ENCODE measurements at places on chromosomes 4 and X.

GRCh38 chr4:40187386-40187906 is 9.4 kb upstream of the RHOH start:
- no peak for DNase-seq

DNA sequence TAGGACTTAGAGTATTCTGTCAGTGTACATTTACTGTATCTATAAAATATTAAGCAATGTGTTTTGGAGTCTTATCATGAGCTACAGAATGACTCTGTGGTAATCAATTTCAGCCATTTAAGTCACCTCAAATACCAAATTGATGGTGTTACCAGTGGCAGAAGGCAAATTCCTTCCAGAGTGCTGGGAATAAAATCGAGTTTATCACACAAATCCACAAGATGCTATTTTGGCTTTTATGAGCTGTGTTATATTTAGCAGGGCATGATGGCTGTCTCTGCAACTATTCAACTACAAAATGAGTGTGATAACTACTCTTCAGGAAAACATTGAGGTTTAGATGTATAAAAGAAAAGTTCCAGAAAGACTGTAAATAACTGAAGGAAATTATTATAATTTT is 78.2 kb downstream of the AREG start:
- DNase-seq, result no peak

DNA sequence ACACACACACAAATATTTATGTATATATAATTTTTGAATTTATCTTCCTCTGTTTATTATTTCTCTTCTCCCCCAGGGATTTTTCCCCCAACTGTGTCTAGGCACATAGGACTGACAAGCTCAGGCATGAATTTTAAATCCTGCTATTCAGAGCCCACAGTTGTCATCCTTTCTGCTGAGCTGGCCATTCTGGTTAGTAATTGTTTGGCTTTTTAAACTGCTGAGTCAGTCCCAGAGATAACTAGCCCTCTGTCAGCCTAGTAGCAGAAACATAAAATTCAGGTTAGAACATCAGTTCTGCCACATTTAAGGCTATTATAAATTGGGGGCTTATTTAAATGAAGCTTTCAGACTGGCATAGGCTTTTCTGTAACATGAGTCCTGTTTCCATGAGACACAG is 151.7 kb upstream of the MAOA start:
- DNase-seq, result no peak

GRCh38 chr4:100379583-100380105 is 138.2 kb downstream of the EMCN start:
- no peak for DNase-seq

GRCh38 chr4:2689825-2690700 is 66.1 kb downstream of the TNIP2 start:
- no peak for DNase-seq

DNA sequence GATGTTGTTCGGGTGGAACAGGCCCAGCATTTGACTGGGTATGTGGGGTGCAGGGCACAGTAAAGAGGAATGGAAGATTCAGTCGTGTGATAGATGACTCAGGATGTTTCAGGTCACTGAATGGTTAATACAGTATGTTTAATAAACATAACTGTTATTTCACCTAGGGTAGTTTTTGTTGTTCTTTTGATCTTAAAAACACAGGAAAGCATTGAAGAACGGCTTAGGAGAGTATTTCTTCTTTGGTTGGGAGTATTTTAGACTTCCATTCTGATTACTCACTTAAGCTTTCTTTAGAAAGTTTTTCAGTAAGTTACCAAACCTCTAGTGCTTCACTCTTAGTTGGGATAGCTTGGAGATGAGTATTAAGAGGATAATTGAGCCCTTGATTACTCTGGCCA is 62.3 kb downstream of the STAG2 start:
- no peak for DNase-seq

GRCh38 chr4:99968330-99968729 is 18.3 kb upstream of the H2AZ1 start:
- DNase-seq, result no peak

DNA sequence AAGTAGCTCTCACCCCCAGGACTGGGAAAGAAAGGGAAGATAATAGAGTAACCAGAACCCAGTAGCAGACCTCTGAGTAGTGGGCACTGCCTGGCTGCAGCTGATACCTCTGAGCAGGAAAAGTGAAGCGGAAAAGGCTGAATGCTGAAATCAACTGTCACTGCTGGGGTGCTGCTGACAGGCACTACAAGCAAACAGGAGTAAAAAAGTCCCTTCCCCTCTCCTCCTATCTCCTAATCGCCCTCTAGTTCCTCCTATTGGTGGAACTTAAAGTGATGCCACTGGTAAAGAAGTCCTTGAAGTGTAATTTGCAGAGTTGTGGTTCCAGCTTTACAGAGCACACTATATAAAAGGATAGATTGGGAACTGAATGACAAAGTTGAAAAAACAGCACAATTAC is 32.8 kb upstream of the GLRB start:
- peak; percentile 32 for DNase-seq

DNA sequence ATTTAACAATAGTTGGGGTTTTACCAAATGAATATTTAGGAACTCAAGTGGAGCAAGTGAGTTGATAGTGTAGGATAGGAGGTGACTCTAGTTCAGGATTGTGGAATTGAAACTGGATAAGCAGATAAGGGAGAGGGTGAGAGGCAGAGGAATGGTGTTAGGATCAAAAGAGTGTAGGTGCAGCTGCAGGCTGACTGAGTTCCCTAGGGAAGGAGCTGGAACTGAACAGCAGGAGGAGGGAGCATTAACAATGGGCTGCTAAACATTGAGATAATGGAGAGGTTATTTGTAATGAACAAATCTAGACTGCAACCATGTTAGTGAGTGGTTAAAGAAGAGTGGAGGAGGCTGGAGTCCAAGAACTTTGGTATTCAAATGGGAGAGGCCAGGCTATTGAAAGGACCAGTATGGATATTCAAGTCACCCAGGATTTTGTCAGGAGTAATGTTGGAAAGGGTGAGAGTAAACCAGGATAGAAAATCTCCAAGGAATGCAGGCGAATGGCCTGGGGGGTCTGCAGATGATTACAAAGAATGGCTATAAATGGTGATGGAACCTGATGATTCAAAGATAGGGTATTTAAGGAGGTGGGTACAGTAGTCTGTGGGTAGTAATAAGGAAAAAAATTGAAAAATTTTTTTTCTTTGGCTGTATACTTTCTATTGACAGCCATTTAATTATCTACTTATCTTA is 497.1 kb upstream of the TENM3 start:
- no peak for DNase-seq

GRCh38 chrX:149069899-149070298 is 435.2 kb downstream of the IDS start:
- no peak for DNase-seq

DNA sequence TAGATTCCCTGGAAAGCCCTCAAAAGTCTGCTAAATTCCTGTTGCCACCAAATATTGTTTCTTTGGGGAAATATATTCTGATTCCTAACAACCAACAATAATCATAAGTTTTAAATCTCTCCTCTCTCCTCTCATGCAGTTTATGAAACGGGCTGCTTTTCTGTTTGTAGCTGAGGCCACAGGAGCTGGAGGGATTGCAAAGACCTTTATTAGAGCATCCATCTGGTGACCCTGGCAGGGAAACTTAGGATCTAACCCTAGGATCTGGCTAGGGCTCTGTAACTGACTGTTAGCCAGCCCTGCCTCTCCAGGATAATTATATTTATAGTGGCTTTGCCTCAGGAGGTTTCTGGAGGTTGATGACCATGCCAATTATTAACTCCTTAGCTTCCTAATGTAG is 56.9 kb downstream of the SMAD1 start:
- DNase-seq, result no peak

DNA sequence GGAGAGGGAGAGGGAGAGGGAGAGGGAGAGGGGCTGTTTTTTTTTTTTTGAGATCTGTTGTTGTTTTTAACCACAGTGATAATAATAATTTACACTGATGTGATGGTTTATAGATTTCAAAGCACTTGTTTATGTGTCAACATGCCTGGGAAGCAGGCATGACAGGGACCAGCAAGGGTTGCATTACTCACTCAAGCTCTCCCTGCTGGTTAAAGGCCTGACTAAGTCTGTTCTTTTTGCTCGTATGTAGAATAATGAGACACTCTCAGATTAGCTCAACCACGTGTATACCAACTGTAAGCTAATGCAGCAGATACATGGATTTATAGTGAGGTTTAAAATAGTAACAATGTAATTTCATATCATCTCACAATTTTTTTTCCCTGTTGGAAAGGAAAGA is 134.6 kb upstream of the BOD1L1 start:
- DNase-seq, result no peak

DNA sequence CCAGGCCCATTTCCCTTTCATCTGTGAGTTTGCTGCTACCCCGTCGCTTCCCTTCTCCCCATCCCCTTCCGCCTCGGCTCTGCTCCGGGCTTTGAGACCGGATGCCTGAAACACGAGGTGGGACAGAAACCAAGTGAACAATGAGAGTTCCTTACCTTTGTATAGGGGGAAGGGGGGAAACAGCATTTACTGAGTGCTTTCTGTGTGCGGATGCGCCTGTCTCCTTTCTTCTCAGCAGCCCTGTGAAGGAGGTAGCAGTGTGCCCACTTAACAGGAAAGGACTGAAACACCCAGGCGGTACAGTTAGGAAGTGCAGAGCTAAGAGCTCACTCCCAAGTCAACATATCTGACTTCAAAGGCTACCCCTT is 43.2 kb upstream of the TMSB15B start:
- no peak for DNase-seq

GRCh38 chrX:85052636-85053343 is 49.1 kb downstream of the APOOL start:
- DNase-seq, result peak; percentile 43

- no peak for DNase-seq
These were observed 6.0 kb downstream of the RASGEF1B start for GRCh38 chr4:81465406-81466340.

DNA sequence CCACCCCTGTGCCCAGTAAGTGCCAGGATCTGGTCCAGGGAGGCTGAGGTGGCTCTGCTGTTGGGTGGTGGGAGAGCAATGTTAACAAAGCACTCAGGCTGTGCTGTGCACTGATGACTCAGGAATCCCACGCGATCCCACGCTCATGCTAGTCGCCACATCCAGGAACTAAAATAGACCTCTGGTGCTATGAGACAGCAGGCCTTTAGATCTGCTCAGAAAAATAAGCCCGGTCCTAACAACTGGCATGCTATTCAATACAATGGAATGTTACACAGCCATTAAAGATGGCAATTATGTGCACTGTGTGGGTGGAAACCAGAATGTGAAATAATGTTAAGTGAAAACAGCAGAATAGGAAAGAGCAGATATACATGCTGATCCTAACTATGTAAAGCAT is 26.0 kb downstream of the ARL13A start:
- no peak for DNase-seq

GRCh38 chr4:25104591-25104990 is 55.7 kb downstream of the SEPSECS start:
- no peak for DNase-seq

GRCh38 chr4:84931961-84932360 is 34.5 kb downstream of the WDFY3 start:
- no peak for DNase-seq

DNA sequence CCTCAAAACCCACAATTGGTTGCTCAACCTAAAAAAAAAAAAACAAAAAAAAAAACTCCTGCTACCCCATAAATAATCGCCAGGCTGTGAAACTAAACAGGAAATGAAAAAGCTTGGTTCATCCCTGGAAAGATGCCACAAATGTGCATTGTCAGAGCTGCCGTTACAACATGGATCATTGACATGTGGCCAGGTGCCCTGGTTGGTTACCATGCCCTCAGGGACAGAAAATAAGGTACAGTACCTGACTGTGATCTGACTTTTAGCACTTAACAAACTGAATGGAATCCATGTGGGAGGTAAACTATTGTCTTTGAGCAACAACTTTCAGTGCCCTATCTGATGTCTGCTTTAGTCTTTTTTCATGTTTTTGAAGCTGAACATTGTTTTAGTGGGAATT is 118.0 kb upstream of the RPL34 start:
- DNase-seq, result no peak

GRCh38 chr4:188665491-188666457 is 526.5 kb downstream of the TRIML1 start:
- no peak for DNase-seq

DNA sequence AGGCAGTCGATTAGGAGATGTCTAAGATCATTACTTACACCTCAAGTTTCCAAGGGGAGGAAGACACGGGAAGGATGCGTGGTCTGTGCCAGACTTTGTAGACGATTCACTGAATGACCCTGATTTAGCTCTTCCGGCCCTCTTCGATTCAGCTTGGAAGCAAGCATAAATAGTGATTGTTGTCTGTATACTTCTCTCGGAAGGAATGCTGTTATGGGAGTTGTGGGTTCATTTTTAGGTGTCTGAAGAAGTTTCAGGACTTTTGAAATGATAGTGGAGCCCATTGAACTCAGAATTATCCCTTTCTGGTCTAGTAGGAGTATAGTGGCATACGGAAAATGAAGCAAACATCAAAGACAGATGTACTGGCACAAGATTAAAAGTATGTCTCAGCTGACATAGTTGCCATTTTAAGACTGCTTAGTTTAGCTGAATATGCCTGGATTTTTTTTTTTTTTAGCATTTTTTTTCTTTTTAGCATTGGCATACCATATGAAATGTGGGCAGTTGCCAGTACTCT is 1.0 kb upstream of the ANKRD17 start:
- DNase-seq, result no peak

DNA sequence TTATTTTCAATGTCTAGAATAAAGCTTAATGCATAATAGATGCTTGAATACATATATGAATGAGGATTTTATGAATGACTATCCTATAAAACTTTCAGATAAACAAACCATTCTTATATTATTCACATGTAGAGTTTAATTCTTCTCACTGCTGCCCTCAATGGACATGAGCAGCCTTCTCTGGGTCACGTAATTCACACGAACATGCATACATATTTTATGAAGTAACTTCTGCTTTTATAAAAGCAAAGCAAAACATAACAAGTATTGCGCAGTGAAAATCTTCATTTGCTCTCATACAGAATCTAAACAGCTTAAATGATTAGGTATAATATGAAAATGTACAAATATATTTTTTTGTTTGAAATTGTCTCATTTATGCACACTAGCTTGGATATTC is 116.7 kb downstream of the TMA16 start:
- no peak for DNase-seq

GRCh38 chrX:111098874-111099273 is 2.9 kb downstream of the PAK3 start:
- no peak for DNase-seq

DNA sequence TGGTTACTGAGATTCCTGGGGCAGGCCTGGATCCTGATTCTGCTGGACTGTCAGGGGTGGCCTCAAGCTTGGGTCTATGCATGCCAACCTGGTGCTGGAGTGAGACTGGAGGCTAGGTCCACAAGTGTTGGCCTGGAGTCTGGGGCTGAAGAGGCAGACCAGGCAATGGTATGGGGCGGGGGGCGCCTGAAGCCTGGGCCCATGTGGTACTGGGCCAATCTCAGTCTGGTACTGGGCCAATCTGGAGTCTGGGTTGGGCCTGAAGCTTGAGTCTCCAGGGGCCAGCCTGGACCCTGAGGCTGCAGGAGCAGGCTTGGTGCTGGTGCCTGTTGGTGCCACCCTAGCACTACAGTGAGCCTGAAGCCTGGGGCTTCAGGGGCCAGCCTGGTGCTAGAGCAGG is 108.9 kb upstream of the ZCCHC13 start:
- no peak for DNase-seq

- DNase-seq, result no peak
These were observed 54.9 kb downstream of the STX18 start for GRCh38 chr4:4486969-4487368.

All from astrocyte of the cerebellum (primary cell).